ENCODE measurements at places on chromosomes 11 and 22.

- no peak for DNase-seq
Observed at GRCh38 chr11:8209208-8209807, 40.5 kb upstream of the RIC3 start.

- no peak for DNase-seq
Observed at GRCh38 chr11:105034813-105035620, at the start of gene CASP1. CASP1 (minus strand) TSS chr11:105035144; CDS start chr11:105035113, 31 bp downstream.

DNA sequence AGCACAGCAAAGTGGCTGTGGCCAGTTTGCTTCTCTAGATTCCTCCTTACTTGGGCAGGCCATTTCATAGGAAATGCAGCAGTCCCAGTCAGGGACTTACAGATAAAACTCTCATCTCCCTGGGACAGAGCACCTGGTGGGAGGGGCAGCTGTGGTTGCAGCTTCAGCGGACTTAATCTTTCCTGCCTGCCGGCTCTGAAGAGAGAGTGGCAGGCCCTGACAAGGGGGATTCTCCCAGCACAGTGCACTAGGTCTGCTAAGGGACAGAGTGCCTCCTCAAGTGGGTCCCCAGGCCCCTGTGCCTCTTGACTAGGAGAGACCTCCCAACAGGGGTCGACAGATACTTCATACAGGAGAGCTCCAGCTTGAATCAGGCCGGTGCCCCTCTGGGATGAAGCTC is 1649.1 kb downstream of the LRRC4C start:
- no peak for DNase-seq

GRCh38 chr11:126311401-126312291 is 7.8 kb downstream of the DCPS start:
- no peak for DNase-seq

- no peak for DNase-seq
Observed at GRCh38 chr11:121070951-121071845, 29.8 kb upstream of the TECTA start.

DNA sequence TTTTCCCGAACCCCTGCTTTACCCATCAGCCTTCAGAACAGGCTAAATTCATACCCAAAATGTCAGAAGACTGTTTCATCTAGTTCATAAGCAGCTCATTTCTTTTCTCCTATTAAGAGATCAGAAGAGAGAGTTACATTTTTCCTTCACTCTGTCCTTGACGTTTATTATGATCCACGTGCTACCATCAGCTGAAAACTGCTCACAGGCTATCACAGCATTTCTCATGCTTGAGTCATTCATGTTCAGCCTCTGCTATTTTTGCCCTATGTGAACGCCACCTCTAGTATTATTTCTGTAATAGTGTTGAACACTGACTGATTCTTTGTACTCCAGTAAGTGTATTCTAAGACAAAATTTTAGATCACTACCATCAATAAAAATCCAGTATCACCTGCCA is 51.9 kb downstream of the SLC1A2 start:
- no peak for DNase-seq

DNA sequence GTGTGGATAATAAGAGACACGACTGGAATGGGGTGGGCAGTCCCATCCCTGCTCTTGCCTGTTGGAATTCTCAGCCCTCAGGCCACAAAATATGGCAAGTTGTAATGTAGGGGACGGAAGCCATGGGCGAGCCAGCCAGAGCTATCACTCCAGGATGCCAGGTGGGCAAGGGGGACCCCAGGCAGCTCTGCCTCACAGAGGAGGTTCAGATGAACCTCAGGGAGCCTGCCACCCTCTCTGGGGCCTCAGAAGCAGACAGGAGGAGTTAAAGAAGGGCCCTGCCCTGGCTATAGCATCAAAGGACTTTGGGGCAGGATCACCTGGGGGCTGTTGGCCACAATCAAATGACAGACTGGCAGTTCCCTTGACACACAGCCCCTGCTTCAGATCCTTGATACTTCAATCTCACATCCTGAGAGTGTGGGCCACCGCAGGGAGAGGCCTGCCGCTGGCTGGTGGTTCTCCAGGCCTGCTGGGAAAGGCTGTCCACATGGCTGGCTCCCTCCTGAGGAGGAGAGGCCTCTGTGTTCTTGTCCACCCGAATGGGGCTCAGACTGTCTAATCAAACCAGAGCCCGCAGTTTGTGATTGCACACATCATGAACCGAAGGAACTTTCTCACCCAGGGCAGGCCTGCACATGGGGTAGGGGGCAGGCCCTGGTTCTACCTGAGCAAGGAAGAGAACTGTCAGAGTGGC is 31.4 kb downstream of the IGLL1 start:
- DNase-seq, result no peak

GRCh38 chr11:35579557-35580396 is 38.5 kb upstream of the FJX1 start:
- no peak for DNase-seq

DNA sequence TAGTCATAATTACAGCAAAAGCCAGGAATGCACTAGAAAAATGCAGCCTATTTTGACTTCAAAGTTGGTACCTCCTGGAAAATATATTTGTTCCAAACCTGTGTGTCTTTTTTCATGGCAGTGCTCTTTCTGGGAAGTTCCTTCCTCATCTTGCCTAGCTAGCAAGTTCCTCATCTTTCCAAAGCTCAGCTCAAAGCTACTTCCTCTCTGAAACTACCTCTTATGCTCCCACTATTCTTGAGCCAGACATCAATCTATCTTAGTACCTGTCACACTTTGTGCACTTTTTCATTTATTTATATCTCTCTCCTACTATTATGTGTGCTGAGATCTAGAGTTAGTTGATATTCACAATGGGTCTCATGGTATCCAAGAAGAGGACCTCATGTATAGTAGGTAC is 191.6 kb upstream of the CCDC90B start:
- no peak for DNase-seq

DNA sequence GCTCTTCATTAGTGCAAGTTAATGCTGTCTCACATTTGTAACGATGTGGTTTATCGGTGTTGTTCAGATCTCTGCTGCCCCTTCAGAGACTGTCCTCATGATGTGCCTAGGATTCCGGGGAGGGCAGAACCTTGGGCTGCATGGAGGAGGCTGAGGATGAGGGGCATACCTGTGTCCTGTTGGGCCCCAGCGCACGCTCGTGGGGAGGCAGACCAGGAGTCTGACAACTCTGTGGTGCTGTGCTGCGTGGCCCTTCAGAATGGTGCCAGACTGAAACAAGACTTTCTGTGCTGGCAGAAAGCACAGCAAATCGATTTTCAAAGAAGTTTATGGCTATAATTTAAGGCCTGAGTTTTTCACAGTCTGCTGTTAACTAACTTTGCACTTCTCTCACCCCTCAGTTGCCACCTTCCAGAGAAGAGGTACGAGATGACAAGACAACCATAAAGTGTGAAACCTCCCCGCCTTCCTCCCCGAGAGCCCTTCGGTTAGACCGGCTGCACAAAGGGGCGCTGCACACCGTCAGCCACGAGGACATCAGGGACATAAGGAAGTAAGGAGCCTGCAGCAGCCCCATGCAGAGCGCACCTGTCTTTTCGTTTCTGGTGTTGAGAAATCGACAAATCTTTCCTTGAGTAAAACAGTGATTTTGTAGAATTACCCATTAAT is 44.3 kb upstream of the CTTN start:
- no peak for DNase-seq

- no peak for DNase-seq
Observed at GRCh38 chr11:17703951-17704350, 15.4 kb upstream of the MYOD1 start.

DNA sequence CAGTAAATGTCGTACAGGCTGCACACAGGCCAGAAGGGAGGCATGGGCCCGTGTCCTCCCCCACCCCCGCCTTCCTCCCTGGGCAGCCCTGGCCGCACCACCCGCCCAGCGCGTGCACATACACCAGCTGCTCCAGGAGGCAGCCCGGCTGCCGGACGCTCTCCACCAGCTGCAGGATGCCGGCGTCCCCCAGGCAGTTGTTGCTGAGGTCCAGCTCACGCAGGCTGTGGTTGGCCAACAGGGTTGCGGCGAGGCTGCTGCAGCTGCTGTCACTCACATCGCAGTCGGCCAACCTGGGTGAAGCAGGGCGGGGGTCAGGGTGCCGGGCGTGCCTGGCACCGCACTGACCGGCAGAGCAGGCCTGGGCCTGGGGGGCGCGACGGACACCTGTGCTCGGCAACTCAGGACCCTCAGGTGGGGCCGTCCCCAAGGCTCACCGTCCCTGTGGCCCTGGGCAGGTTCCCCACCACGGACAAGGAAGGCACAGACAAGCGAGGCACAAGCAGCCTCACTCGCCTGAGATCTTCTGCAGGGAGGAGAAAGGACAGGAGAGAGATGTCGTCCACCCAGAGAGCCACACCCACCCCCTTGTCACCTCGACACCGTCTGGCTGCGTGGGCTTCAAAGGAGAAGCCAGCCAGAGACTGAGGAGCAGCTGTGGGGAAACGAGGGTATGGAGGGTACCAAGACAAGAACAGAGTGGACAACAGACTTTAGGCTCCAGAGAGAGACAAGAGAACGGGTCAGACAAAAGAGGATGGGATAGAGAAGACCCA is 12.1 kb downstream of the RNH1 start:
- DNase-seq, result no peak

- DNase-seq, result no peak
Observed at GRCh38 chr11:18526130-18526520, 617 bp downstream of the TSG101 start.

DNA sequence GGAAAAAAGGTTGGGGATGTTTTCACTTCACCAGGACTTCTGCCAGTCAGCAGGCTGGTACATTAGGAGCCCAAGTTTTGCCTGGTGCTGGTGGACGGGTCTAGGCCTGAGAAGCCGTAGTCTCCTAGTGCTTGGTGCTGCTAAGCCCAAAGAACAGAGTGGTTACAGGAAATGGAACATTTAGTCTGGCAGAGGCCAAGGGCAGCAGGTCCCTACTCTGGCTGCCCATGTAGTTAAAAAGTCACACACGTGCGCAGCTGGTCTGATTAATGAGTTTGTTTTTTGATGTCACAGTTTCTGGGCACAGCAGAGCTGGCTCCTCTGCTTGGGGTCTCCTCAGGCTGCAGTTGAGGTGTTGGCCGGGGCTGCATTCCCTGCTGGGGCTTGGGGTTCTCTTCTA is 20.6 kb downstream of the BCR start:
- no peak for DNase-seq

GRCh38 chr22:29331658-29332300 is 16.3 kb upstream of the RASL10A start:
- no peak for DNase-seq

DNA sequence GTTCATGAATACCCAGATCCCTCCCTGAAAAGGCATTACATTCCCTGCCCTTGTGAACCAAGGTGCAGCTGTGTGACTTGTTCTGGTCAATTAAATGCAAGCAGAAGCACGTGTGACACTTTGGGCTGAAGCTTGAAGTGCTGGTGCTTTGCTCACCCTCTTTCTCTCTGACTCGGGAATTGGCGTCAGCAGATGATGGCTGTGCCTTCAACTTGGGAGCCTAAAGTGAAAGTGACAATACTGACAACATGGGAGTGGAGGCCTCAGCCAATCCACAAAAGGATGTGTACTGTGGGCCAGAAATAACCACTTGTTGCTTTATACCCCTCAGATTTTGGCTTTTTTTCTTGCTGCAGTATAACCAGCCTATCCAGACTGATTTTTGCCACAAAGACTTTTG is 148.3 kb upstream of the THY1 start:
- DNase-seq, result no peak

DNA sequence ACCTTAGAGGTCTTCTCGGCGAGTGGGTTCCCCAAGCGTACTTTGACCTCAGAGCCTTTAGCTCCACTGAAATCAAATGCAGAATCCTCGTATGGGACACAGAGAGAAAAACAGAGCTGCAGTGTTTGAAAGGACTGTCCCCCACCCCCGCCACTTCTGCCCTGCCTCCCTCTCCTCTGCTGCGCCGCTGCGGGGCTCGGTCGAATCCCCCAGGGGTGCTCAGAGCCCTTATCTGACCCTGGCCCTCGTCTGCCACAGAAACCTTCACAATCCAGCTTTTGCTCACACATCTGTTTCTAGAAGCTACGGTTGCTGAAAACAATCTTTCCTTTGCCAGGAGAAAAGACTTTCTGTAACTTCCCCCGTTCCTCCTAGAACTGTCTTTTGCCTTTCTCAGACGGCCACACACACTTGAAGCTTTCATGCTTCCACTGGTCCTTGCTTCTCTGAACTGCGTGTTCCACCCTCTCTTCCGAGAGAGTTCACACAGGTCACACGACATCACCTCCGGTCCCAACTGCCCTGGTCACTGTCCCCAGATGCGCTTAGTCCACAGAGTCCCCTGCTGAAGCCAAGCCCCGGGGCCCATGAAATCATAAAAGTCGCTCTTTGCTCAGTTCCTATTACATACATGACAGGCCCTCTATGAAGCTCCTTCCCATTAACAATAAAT is 3.7 kb downstream of the SMIM35 start:
- no peak for DNase-seq

DNA sequence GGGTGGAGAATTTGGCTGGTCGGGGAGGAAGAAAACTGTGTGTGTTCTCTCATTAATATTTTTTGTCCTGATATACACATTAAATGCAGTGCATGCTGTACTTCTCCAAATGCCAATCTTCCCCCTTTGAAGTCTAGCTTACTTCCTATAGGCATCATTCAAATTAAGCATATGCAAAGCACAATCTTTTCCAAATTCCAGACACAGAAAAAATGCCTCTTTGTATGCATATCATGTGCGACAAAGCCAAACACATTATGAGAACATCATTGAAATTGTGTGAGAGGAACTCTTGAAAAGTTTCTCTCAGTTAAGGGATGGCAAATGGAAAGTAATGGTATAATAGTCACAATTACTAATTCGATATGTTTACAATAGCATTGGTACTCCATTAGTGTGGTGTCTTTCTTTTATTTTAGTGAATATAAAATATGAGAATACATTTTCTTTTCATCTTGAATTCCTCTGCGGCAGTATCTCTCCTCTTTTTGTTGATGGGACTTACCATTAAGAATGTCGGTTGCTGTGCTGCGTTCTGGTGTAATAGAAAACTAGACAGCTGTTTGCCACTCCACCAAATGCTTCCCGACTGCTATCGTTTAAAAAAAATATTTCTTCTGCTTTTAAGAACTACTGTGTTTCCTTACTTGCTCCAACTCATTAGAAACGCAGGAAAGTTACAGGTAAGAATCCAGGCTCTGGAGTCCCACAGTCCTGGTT is 19.3 kb upstream of the NRIP3 start:
- no peak for DNase-seq

DNA sequence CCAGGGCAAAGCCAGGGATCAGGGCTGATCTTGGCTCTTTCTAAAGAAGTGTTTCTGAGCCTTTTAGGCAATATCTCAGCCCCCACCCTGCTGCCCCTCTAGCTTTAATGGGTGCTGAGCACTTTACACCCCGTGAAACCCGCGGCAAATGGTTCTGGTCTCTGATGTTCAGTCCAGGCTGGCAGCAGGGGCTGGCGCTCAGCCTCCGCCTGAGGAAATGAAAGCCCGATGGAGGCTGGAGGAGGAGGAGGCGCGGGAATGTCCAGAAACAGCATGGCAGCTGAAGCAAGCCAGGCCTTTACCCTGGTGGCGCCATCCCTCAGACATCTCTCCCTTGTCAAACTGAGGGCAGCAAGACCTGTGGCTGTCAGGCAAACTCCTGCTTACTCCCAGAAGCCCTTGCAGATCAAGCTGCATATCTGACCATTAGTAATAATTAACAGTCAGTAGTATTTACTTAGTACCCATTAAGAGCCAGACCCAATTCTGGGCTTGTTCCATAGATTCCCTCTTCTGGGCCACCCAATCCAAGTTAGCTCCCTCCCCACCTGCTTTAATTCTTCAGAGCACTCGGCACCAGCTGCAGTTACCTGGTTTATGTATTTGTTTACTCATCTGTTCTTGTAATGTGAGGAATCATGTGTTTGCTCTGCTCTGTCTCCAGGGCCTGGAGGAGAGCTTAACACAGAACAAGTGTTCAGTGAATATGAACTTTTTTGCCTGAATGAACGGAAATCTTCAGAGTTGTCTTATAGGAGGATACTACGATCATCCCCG is 15.0 kb upstream of the ALX4 start:
- DNase-seq, result no peak

Data from stimulated activated CD4-positive, alpha-beta T cell treated with anti-CD3 and anti-CD28 coated beads, Interleukin-1b, Interleukin-23, amount 100 ng/mL, for 1 hour (primary cell).